ENCODE measurements at places on chromosomes 16 and 17.

DNA sequence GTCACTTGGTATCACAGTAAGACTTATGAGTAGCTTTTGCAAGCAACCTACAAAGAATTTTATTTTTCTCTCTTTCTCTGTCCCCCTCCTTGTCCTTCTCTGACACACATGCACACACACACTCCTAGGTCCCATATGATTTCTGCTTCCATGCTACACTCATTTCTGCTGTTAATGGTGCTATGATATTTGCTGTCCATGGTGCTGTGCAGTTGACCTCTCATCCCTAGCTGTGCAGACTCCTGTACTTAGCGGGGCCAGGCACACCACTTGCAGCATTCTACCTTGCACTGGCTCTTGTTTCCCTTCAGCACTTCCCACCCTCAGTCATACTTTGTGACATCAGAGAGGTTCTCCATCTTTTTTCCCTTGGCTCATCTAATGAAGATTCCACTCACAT, 158.9 kb upstream of the CNTNAP4 start:
- DNase-seq: no peak

- DNase-seq: peak; percentile 94
These were observed 25.5 kb upstream of the ALKBH5 start for GRCh38 chr17:18158022-18158600.

- DNase-seq: no peak
These were observed 13.5 kb upstream of the INPP5K start for GRCh38 chr17:1529863-1530262.

DNA sequence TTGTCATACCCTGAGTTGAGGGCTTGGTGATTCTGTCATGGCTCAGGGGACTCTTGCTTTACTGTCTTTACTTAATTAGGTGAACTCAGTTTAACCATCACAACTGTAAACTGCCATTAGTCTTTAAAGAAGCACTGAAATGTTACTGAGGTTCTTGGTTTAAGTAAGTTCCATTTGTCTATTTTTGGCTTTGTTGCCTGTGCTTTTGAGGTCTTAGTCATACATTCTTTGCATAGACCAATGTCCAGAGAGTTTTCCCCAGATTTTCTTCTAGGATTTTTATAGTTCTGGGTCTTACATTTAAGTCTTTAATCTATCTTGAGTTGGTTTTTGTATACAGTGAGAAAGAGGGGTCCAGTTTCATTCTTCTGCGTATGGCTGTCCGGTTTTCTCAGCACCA, 137.5 kb downstream of the SOCS1 start:
- no peak for DNase-seq

GRCh38 chr17:59785091-59785799, 77.8 kb downstream of the VMP1 start:
- DNase-seq: no peak

GRCh38 chr16:80587071-80587470, 46.3 kb downstream of the DYNLRB2 start:
- no peak for DNase-seq

DNA sequence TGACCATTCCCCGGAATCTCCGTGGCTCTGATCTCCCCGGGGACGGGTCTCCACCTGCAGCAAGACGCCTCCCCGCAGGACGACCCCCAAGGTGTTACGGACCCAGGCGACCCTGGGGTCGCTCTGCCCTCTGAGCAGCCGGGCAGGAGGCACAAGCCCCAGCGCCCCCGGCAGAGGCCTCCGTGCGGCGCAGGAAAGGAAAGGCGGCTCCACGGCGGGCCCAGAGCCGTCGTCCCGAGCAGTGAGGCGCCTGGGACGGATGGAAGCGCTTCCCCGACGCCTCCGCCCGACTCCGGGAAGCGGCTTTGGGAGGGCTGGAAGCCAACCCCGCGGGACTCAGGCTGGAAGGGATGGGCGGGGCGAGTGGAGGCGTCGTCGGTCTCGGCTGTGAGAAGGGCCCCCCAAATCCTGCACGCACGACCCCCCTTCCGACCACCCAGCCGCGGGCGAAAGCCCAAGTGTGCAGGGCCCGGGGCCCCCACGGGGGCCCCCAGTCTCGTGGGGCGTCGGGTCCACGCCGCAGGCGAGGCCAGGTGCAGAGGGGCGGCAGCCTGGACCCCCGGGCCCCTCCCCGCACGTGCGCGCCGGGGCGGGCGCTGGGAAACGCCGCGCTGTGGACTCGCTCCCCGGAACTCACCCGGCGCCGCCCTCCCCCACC, 32.7 kb upstream of the RPH3AL start:
- DNase-seq: no peak

- DNase-seq: no peak
These were observed 34.7 kb downstream of the BAHCC1 start for GRCh38 chr17:81429821-81430551.

DNA sequence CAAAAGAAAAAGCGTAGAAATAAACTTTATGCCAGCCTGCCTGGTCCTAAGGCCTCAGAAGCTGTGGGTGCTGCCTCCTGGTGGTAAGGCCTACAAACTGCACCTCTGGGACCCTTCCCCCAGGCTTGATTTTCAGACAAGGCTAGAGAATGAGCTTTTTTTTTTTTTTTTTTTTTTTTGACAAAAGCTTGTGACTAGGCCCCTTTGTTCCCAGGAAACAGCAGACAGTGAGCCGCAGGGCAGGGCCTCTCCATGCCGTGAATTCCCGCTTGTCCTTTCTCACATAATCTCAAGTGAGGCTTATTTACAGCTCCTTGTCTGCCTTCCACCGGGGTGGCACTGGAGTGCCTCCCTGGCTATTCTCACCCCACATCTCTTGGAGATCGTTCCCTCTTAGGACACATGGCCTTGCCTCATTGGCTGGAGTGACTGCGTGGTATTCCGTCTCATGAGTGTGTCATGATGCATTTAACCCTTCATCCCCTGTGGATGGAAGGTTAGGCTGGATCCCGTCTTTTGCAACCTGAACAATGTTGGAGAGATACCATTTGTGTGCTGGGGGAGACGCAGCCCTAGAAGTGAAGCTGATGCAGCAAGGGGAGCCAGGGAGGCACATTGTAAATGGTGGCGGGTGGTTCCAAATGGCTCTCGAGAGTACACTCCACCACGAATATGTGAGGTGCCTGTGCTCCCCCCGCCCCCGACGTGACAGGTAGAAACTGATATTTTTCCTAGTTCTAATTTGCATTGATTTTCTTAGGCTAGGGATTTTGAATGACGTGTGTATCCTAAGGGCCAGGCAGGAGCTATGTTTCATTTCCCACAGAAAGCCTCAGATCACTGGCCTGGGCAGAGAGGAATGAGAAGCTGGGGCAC, 49.6 kb downstream of the USP22 start:
- DNase-seq: peak; percentile 61

GRCh38 chr17:58352596-58353388, 791 bp upstream of the SUPT4H1 start:
- DNase-seq: peak; percentile 36

DNA sequence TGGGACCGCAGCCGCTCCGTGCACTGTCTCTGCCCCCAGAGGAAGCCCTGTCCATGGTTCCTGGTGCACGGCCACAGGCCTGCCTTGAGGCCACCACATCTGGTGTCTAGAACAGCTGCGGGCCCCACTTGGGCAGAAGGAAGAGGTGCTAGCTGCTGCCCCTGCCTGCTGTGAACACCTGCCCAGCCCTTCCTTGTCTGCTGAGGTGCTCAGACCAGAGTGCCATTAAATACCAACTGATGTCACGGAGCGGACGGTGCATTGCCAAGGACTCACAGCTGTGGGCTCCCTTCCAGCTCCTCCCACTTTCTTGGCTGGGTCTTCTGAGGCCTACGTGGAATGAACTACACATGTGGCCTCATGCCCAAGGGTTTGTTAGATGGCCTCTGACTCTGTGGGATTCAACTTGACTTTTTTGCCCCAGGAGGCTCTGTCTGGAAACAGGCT, 146.1 kb downstream of the RAB11FIP4 start:
- no peak for DNase-seq

- no peak for DNase-seq
These were observed 10.0 kb downstream of the NLE1 start for GRCh38 chr17:35132099-35132498.

- DNase-seq: no peak
These were observed 1.2 kb upstream of the BCO1 start for GRCh38 chr16:81237282-81237681.

DNA sequence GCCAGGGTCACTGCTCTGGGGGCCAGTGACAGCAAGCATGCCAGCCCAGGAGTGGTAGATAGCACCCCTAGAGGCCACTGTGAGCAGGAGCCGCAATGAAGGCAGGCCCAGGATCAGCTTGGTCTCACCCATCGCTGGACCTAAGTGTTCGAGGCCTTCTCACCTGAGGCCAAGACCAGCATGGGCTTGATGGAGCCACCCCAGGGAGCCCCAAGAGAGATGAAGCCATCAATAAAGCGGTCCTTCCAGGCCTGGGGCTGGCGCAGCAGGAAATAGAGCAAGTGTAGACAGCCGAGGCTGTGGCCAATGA, 1.8 kb downstream of the LCAT start:
- DNase-seq: peak; percentile 9

GRCh38 chr17:2423271-2423670, 22.4 kb upstream of the MNT start:
- DNase-seq: no peak

- no peak for DNase-seq
These were observed 2.9 kb downstream of the SPATA32 start for GRCh38 chr17:45258981-45259380.

DNA sequence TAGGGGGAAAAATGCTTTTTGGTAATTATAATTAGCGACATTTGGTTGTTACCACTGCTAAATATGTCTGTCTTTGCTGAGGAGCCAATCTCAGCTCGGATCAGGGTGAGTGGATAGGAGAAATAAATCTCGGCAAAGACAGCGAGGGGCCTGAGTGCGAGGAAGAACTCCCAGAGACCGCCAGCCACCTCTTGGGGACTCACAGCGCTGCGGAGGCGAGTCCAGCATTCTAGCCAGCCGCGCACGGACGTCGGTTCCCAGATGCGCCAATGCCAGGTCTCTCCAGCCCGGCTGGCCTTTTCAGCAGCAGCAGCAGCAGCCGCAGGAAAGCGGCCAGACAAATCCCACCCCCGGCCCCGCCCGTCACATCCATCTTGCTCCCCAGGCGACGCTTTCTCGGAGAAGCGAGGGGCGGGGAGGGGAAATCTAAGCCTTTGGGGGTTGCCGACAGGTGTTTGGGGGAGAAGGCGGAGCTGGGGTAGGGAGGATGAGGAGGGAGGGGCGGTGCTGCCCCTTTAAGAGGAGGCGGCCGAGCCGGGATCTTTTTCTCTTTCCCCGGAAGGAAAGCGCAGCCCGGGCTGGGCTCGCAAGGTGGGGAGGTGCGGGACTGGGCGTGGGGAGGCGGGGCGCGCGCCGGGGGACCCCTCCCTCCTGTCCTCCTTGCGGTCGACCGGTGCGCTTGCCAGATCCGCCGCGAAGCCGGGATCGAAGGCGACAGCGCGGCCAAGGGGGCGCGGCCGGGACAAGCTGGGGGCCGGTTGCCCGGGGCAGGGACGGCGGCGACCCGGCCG, at the start of gene ITGA3:
ITGA3 (plus strand) TSS at position 685 of the 791 bp plus-strand sequence. CDS start 330 bp downstream, outside the sequence.
- DNase-seq: peak; percentile 32

GRCh38 chr17:74715144-74715543, 2.4 kb upstream of the CD300LF start:
- DNase-seq: no peak

DNA sequence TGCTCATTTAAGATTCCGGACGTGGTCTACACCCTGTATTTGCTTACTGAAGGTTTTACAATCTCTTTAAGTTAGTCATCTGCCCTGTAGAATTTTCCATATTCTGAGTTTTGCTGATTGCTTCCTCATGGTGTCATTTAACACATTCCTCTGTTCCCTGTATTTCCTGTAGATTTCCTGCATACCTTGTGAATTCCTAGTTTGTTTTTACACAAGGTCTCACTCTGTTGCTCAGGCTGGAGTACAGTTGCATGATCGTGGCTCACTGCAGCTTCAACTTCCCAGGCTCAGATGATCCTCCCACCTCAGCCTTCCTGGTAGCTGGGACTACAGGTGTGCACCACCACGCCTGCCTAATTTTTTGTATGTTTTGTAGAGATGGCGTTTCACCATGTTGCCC, 66.8 kb downstream of the CMIP start:
- no peak for DNase-seq

DNA sequence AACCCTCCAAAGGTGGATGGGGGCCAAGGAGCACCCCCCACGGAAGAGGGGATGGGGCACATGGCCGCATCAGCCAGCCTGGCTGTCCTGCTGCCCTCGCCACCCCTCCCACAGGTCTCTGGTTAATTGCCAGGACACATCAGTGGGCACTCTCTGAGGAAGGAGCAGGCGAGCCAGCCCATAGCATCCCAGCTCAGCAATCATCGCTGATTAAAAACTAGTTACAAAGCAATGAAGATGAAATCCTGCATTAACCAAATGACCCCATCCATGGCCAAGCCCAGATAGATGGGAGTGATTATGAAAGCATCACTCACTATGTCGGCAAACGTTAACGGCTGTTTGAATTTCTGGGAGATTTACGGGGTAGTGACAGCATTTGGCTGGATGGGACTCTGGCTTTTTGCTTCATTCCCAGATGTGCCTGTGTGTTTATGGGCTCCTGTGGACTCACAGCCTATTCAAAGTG, 45.3 kb downstream of the CCDC182 start:
- no peak for DNase-seq

DNA sequence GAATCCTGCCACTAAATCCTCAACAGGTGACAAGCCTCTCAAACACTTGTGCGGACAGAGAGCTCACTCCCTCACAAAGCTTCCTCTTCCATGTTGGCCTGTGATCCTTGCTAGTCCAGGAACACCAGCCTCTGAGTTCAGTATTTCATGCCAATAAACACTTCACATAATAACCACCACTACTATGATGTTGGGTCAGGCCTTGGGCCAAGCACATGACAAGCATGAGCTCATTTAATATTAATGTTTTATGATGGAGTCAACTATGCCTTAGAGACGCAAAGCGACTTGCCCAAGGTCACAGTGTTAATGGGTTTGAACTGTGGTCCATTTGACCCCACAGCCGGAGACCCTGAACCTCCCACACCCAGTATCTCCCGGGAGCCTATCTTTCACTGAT, 129.1 kb downstream of the GAS7 start:
- no peak for DNase-seq

- peak; percentile 16 for DNase-seq
These were observed 20.0 kb upstream of the SLC35G3 start for GRCh38 chr17:35214192-35214591.

DNA sequence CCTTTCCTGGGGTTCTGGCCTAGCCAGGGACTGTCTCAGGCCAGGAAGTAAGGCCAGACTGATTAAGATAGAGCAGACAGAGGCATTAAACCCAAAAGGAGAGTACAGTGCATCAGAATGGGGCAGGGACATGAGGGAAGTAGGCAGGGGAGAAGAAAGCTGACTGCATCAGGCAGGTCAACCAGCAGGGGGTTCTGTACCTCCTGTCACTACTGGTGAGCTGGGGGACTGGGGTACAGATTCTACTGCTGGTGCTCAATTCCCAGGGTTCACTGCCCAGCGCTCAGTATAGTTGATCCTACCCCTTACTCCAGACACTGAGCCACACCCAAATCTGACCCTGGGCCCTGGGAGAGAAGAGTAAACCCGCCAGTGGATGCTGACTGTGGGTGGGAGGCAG, 12.9 kb upstream of the MTMR4 start:
- DNase-seq: no peak

GRCh38 chr17:21679256-21680146, 12.8 kb upstream of the KCNJ18 start:
- no peak for DNase-seq

GRCh38 chr17:55818451-55819375, 67.9 kb downstream of the PCTP start:
- no peak for DNase-seq
